Stimulated activated CD4-positive, alpha-beta T cell treated with anti-CD3 and anti-CD28 coated beads, Interleukin-12 subunit alpha, Interleukin-12 subunit beta, amount 100 ng/mL, for 4 hours (primary cell): ENCODE measurements at places on chromosomes 7 and 10.

- DNase-seq = no peak
Measured at GRCh38 chr10:110502851-110503301, 5.2 kb downstream of the DUSP5 start.

- no peak for DNase-seq
Measured at GRCh38 chr10:129501652-129502436, 34.8 kb downstream of the MGMT start.

DNA sequence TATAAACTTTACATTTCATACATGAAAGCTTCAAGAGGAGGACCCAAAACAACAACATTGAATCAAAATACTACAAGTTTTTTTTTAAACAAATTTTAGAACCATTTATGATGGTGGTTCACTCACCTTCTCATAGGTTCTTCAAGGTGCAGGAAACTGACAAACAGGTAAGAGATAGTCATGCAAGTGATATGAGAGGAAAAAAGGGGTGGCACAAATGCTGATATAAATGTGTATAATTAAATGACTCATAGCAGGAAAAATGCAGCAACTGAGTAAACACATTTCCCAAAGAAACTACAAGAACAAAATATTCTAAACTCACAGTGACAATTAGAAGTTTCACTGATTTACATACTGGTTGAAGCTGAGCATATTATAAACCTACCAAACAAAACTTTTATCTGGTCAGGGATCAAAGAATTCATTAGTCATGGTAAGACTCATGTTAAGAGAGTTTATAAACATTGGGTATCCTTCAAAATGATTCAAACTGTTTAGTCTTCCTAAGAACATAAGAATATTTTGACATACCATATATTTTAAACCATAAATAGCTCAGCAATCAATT, 14.1 kb downstream of the ZWINT start:
- no peak for DNase-seq

DNA sequence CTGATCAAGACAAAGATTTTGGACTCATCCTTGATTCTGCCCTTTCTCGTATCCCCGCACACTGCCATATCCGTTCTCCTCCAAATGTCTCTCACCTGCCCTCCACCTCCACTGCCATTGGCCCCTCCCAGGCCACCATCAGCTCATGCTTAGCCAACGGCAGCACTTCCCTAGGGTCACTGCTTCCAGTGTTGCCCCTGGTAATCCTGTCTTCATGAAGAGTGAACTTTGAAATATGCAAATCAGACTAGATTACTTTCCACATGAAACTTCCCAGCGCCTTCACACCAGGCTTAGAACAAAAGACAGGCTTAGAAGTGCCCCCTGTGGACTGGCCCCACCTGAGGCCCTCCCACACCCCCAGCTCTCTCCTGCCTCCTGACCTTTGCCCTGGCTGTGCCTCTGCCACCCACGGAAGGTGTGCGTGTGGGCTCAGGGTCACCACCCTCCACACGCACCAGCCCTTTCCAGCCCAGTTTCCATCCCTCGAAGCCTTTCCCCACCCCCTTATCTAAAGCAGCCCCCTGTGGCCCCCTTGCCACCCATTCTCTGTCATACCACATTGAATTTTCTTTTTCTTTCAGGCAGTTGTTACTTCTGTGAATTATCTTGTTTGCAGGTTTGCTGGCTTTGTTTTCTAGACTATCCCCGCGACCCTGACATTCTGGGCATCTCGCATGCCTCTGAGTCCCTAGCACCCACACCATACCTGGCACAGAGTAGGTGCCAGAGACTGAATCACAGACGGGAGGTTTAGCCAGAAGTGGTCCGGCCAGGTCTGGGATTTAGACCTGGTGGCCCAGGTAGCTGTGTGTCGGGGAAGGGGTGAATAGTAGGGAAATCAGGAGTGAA, 26.8 kb upstream of the C10orf53 start:
- DNase-seq = no peak

GRCh38 chr10:133487085-133487484, 33.3 kb downstream of the SCART1 start:
- no peak for DNase-seq

GRCh38 chr7:34060196-34060947, 155.0 kb downstream of the BMPER start:
- no peak for DNase-seq

DNA sequence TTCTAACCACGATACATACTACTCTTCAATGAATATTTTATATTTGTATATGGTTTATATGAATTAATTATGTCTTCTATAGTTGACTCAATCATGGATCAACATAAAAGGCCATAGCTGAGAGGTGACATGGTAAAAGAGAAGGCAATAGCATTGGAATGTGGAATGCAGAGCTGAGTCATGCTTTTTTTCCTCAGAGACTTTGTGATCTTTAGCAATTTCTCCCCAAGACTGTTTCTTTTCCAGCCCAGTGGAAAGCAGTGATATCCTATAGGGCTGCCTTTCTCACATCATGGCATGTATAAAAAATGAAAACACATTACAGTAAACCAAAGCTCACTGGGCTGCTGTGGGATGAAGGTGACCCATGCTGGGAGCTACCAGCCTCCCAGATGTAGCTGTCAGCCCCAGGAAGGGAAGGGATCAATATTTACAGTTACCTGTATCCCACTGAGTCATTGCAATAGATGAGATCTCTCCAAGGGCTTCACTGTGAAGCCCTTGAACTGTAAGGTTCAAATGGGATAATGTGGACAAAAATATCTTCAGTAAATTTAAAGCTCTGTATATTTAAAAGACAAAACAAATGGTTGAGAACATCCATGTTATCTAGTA, 30.2 kb downstream of the SLC39A12 start:
- DNase-seq = no peak

GRCh38 chr7:157551325-157552070, 214.7 kb downstream of the DNAJB6 start:
- DNase-seq = no peak

GRCh38 chr10:25175527-25176420, 973 bp downstream of the GPR158 start:
- no peak for DNase-seq

GRCh38 chr10:34753014-34753757, 61.9 kb downstream of the PARD3 start:
- no peak for DNase-seq

DNA sequence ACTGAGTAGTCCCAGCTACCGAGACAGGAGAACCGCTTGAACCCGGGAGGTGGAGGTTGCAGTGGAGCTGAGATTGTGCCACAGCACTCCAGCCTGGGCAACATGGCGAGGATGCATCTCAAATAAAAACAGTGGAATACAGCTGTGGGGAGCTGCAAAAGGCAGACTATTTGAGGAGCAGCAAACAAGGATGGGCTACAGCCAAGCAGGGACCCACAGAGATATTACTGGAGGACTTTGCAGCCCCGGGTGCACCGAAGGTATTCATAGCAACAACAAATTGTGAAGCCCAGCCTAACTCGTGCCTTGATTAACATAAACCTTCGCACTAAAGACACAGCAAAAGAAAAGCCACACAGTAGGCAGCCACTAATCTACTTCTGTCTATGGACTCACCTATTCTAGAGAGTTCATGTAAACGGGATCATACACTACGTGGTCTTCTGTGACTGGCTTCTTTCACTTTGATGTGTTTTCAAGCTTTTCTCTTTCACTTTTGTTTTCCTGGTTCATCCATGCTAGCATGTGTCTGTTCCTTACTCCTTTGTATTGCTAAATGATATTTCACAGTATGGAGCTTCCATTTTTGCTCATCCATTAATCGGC, 34.0 kb downstream of the PODXL start:
- no peak for DNase-seq

GRCh38 chr10:14225379-14225778, 105.3 kb downstream of the FRMD4A start:
- DNase-seq = no peak

DNA sequence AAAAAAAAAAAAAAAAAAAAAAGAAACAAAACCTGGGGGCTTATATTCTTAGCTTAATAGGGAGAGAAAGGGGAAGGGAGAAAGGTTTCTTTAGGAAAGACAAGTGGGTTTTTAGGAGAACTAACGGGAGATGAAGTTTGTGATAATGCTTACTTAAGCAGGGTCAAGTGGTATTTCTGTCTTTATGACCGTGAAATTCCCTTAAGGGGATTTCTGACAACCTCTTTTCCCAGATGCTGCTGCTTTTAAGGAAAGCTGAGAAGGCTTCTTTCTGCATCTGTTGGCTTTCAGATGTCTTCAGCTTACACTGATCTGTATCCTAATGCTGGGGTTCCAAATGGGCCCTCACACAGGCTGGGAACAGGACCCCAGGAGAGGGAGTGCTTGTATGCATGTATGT, 42.6 kb downstream of the ADAMTS14 start:
- no peak for DNase-seq

DNA sequence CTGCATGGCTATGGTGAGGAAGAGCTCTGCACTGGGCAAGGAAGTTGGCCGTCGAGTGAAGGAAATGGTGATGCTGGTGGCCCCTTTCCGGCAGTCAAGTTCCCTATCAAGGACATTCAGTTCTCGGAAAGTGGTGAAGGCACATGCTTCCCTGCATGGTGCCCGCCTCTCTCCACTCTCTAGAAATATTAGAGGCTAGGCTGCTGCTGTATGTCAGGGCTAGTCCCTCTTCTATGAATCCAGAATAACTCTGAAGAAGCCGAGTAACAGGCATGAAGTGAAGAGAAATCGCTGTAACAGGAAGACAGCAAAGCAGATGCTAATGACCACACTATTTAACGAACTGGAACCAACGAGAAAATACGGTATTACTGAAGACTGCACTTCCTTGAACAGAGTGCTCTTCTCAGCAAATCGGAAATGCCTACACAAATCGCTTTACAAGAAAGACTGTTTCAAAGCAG, 5.4 kb downstream of the IDI1 start:
- DNase-seq = no peak

DNA sequence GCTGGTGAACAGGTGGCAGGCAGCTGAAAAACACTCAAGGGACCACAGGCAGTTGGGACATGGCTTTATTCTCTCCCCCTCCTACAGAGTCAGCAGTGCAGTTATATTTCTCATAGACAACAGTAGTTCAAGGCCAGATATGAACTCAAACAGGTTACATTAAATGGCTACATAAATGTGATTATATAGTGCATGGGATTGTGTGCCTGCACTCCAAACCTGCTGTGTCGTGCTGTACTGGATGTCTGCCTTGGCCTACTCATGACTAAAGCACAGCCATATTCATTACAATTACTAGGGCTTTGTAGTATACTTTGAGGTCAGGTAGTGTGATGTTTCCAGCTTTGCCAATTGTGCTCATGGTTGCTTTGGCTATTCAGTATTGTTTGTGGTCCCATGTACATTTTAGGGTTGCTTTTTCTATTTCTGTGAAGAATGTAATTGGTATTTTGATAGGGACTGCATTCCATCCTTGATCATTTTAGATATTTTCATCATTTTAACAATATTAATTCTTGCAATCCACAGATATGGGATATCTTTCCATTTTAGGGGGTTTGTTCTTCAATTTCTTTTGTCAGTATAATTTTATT, 393.6 kb downstream of the CNTNAP2 start:
- no peak for DNase-seq

GRCh38 chr10:110395350-110396283, 90.9 kb upstream of the SMNDC1 start:
- no peak for DNase-seq

DNA sequence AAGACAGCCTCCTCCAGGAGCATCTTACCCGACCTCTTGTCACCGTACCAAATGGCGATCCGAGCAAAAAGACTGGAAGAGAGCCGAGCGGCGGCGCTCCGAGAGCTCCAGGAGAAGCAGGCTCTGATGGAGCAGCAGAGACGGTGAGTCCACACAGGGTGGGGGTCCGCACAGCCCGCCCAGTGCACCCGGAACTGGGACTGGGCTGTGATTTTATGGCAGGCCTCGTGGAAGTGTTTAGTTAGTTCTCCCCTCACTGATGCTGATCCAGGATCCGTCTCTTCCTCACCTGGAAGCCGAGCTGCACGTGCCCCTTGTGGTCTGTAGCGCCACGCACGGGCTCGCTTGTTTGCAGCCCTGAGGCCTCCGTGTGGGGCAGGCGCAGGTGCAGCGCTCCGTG, 19.6 kb downstream of the LRRC27 start:
- DNase-seq = no peak

- DNase-seq = no peak
Measured at GRCh38 chr7:123070702-123071286, 75.3 kb upstream of the TAS2R16 start.

DNA sequence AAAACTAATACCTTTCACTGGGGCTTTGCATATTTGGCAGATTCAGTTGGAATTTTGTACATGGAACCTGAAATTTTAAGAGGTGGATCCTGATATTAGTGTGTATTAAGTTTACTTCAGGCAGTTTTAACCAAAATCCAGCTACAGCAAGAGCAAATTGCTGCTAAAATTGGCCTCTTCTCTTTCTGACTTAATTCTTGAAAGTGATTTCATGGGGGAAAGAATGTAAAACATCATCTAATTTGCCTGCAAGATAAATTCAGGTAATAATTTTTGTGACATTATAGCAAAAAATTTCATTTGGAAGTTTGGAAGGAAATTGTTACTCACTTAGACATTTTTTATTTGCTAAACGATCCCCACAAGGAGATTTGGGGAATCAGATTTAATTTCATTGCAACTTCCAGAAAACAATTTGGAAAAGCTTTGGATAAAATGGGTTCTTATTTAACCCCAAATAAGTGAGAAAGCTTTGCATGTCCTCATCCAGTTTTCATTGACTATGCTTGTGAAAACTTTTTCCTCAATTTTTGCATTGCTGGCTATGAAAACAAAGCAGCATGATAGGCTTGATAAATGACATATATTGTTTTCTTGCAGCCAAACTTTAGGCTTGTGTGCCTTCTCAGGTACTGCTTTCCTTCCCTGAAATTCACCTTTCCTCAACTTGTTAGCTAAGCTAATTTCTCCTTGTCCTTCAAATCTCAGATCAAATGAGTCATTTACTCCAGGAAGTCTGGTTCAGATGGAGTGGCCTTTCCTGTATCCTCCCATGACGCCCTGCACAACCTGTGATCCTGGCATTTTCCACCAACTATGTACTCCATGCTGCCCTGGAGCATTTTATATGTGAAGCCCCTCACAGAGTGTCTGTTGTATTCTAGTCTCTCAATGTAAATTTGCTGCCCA, 27.4 kb upstream of the ZNF438 start:
- no peak for DNase-seq

DNA sequence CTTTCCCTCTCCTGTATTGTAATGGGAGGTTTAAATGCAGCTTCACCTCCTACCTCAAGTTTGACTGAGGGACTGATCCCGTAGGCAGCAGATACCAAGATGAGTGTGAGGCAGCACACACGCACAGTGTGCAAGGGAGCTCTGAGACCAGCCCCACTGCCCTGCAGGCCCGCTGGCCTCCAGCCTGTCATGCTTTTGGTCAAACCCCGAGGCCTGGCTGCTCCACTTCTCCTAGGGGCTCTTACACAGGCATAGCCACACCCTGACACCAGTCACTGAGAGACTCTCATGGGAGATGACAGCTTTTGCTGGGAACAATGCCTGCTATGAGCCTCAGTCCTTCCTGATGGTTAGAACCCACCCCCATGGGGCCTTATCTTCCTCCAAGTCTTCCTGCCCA, 27.6 kb downstream of the DRGX start:
- DNase-seq = no peak

DNA sequence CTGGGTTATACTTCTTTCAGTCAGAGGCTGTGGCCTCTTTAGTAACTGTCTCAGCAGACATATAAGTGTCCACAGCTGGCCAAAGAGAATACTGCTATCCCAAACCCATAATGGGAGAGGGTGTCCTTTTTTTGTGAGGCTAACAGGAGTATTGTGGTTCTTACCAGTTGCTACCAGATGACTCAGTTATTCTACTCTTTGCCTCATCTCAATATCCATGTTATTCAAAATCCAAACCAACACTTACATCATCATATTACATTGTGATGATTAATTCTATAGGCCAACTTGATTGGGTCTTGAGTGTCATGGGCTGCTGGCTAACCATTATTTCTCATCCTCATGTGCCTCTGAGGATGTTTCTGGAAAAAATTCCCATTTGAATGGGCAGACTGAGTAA, 120.9 kb downstream of the TMEM168 start:
- DNase-seq = no peak
